ENCODE measurements at places on chromosomes 1 and 21.

GRCh38 chr1:109630081-109630897 is 10.7 kb downstream of the AMPD2 start:
- H3K4me1 ChIP-seq: peaks cover 11% of the 10 kb centered on the region
- H3K27ac ChIP-seq: no peak overlapping the region
- H3K4me3 ChIP-seq: no peak overlapping the region

DNA sequence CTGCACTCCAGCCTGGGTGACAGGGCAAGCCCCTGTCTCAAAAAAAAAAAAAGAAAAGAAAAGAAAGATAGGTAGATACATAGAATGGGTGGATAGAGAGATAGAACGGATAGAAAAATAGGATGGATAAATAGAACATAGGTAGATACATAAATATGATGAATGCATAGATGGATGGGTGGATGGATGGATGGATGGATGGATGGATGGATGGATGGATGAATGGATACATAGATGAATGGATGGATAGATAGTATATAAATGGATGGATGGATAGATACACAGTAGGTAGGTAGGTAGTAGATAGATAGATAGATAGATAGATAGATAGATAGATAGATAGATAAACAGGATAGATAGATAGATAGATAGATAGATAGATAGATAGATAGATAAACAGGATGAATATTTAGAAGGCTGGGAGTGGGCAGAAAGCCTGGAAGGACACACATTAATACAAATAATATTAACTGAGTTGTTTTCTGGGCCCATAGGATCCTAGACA is 87.0 kb downstream of the PDE9A start:
- H3K27me3 ChIP-seq: peaks cover 2% of the 10 kb centered on the region
- H3K4me1 ChIP-seq: peaks cover 33% of the 10 kb centered on the region
- H3K36me3 ChIP-seq: peaks cover 2% of the 10 kb centered on the region

- peaks cover 41% of the 10 kb centered on the region for H3K27me3 ChIP-seq
- H3K36me3 ChIP-seq: no peaks in the 10 kb centered on the region
- no peak overlapping the region for H3K27ac ChIP-seq
- DNase-seq: no peak
Observed at GRCh38 chr21:29938776-29939103, 1.1 kb downstream of the GRIK1 start.

GRCh38 chr1:167066333-167067122 is 23.6 kb downstream of the GPA33 start:
- peak; percentile 68 for DNase-seq
- no peaks in the 10 kb centered on the region for H3K27me3 ChIP-seq
- H3K36me3 ChIP-seq: no peaks in the 10 kb centered on the region
- peak overlapping the region; percentile 31 for H3K4me3 ChIP-seq
- H3K27ac ChIP-seq: no peak overlapping the region

DNA sequence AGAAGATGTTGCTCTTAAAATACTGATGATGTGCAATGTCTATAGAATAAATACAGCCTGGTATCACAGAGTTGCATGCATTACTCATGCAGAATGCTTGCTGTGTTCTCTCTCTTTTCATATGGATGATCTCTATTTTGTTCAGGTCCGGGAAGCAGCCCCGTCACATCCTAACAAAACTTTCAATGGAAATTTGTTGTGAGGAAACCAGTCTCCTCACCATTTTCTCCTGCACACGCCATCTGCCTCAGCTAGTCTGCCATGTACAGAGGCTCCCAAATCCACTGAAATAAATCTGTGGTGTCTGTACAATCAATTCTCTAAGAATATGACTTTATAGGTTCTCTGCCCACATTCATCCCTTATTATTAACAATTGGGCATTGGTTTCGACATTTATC is 42.4 kb downstream of the DAB1 start:
- H3K27me3 ChIP-seq: no peaks in the 10 kb centered on the region
- H3K27ac ChIP-seq: no peak overlapping the region
- H3K36me3 ChIP-seq: no peaks in the 10 kb centered on the region
- no peak overlapping the region for H3K4me3 ChIP-seq

GRCh38 chr1:163072658-163073057 is 3.5 kb downstream of the RGS4 start:
- DNase-seq: no peak
- no peaks in the 10 kb centered on the region for H3K36me3 ChIP-seq
- no peaks in the 10 kb centered on the region for H3K4me1 ChIP-seq
- H3K27ac ChIP-seq: no peak overlapping the region
- H3K4me3 ChIP-seq: no peak overlapping the region

DNA sequence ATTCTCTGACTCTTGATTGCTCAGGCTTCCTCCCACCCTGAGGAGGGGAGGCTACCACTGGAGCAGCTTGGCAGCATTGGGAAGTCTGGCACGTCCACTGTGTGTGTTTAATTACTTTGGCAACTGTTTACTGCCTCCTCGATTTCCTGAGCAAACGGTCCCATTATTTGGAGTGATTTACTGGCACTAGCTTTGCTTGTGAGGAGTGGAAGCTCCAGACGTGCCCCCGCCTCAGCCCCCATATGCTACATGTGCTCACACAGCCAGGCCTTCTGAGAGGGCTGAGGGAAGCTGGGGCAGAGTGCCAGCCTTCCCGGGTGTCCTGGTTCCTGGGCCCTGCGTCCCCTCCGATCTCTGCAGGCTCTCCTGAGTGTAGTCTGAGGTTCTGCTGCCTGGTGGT is 306.2 kb downstream of the PTPRU start:
- no peak for DNase-seq
- no peak overlapping the region for H3K27ac ChIP-seq
- H3K4me1 ChIP-seq: no peaks in the 10 kb centered on the region

GRCh38 chr1:172352435-172352834 is 68.0 kb upstream of the C1orf105 start:
- H3K4me3 ChIP-seq: no peak overlapping the region
- H3K4me1 ChIP-seq: peaks cover 47% of the 10 kb centered on the region
- DNase-seq: no peak

DNA sequence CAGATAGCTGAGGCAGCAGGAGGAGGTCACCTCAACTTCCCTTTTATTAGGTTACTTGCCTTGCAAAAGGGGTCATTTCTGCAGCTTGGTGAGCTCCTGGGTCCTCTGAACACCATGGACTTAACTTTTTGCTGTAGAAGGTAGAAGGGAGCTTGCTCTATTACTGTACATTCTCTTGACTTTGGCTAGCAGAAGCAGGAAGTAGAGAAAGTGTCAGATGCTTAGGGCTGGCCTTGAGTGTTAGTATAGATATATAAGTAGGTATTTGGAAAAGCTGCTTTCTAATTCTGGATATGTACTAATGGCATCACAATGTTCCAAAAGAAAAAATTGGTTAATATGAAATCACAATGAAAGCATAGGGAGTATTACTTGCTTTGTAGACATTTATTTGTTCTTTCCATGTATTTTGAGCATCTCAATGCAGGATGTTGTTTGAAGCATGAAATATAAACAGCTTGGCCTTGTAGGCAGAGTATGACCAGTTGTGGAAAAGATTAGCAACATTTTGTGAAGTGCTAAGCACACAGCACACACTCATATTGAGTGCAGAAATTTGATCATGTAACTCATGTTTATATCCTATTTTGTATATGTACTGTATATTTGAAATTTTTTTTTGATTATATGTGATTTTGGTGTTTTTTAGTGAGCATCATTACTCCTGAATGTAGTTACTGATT is 108.8 kb downstream of the DYRK1A start:
- peaks cover 9% of the 10 kb centered on the region for H3K36me3 ChIP-seq
- DNase-seq: no peak
- peaks cover 56% of the 10 kb centered on the region for H3K4me1 ChIP-seq
- no peaks in the 10 kb centered on the region for H3K27me3 ChIP-seq

- peaks cover 35% of the 10 kb centered on the region for H3K4me1 ChIP-seq
- H3K4me3 ChIP-seq: no peak overlapping the region
- no peaks in the 10 kb centered on the region for H3K36me3 ChIP-seq
- H3K27me3 ChIP-seq: peaks cover 5% of the 10 kb centered on the region
Observed at GRCh38 chr21:38265166-38265565, 8.4 kb downstream of the KCNJ15 start.

GRCh38 chr1:2072109-2072806 is 22.0 kb downstream of the PRKCZ start:
- H3K4me3 ChIP-seq: no peak overlapping the region
- no peak overlapping the region for H3K27ac ChIP-seq
- DNase-seq: no peak
- no peaks in the 10 kb centered on the region for H3K36me3 ChIP-seq
